IMR-90 (cell line): ENCODE measurements at places on chromosomes 11 and 22.
A peak's percentile ranks its signal among the peaks of the same experiment; 100 is the strongest.

- no peak for DNase-seq
These were observed 22.5 kb downstream of the TMPRSS13 start for GRCh38 chr11:117906710-117907109.

DNA sequence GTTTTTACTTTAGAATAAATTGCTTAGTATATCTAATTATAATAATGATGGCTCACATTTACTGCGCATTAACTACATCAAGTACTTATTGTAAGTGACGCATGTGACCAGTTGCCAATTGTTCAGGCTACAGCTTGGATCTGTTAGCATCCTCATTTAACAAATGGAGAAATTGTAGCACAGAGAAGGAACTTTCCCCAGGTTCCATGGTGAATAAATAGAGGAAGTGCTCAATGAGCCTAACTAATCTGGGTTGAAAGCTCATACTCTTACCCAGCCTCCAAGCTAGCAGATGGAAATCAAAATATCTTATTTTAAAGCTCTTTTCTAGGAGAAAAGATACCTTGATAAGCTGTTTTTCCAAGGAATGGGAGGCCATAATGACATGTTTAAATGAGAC, 19.8 kb downstream of the MMP27 start:
- DNase-seq, result no peak

DNA sequence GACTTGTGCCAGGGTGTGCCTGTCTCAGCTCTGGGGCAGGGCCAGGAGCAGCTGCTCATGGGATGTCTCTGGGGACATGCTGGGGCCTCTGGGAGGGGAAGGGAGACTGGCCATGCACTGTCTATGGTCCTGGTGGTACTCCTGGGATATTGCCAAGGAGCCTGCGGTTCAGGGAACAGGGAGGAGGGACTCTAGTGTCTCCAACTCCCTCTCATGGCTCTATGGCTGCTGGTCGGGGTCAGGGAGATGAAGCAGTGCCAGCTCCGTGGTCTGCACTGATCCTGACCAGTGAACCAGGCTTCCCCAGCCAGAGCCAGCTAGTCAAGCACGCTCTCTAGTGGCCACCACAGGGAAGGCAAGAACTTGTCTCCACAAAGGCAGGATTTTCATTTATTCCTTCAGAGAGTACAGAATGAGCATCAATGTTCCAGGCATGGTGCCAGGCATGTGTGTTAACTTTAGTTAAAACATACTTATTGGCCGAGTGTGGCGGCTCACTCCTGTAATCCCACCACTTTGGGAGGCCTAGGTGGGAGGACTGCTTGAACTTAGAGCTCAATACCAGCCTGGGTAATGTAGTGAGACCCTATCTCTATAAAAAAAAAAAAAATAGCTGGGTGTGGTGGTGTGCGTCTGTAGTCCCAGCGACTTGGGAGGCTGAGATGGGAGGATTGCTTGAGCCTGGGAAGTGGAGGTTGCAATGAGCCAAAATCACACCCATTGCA, 2.5 kb upstream of the BEST1 start:
- DNase-seq, result peak; percentile 88

GRCh38 chr11:24239930-24240329, 256.9 kb upstream of the LUZP2 start:
- DNase-seq, result no peak

- no peak for DNase-seq
These were observed 5.6 kb downstream of the NECTIN1 start for GRCh38 chr11:119723243-119723951.

- DNase-seq, result peak; percentile 76
These were observed 4.2 kb upstream of the FXYD2 start for GRCh38 chr11:117828611-117829368.

- peak; percentile 54 for DNase-seq
These were observed 764 bp upstream of the PACSIN3 start for GRCh38 chr11:47186700-47187695.
